ENCODE measurements at places on chromosomes 5 and 9.

- DNase-seq = no peak
Observed at GRCh38 chr9:90251316-90251715, 391.3 kb downstream of the DIRAS2 start.

- DNase-seq = no peak
Observed at GRCh38 chr9:110142253-110142652, 65.7 kb downstream of the C9orf152 start.

DNA sequence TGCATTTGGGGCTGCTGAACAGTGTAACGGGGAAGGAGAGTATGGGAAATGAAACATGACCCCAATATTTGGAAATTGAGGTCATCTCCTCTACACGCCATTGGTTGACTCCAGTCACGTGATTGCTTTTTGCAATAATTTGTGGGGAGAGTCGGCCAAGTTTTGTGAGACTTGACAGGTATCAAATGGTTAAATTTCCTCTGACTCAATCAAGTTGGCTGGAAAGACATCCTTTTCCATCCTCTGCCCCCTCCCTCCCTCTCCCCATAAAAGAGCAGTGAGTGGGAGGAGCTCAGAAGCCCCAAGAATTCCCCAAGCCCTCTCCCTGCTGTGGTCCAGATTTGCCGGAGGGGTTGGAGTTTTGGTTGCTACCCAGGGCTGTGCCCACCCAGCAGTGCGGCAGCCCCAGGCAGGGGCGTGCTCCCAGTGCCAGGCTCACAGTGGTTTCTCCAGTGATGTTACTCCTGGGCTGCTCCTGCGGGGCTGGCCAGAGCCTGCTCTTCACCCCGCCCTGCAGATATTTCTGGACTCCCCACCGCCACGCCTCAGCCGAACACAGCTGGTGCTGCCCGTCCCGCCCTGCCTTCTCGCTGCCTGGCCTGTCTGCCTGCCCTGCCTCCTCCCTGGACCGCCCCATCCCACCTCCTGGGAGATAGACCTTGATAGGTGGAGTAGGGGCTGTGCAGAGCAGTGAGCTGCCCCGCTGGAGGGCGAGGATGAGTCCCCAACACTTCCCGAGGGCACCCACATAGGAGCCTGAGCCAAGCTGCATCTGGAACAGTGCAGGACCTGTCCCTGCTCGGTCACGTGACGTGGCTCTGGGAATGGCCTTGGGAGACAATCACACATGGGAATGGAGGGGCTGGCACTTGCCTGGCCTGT is 3.4 kb downstream of the COL5A1 start:
- DNase-seq = no peak

DNA sequence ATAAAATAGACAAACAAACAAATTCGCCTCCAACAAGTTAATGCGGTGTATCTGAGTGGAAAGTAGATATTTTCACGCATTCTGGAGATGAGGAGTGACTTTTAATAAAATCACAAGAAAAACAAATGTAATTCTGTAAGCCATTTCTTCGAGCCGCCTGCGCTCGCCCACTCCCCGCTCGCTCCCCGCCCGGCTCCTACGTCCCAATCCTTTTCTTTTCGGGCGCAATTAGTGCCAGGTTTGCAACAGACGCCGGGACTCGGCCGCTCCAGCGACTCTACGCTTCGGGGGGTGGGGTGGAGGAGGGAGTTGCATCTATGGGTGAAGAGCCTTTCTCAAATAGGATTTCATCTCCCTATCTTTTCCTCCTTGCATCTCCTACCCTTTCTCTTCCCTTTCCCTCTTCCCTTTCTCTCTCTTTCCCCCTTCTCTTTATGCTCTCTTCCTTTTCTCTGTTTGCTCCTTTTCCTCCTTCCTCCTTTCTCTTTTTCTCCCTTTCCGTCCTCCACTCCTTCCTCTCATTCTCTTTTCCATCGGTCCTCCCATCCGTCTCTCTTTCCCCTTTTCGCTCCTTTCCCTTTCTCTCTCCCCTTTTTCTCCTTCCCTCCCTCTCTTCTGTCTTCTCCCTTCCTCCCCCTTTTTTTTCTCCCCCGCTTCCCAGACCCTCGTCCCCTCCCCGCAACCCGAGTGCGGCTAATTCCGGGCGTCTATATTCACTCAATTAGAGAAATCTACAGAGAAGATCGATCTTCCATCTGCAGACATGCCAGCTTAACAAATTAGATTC is 6.1 kb upstream of the OTP start:
- no peak for DNase-seq

DNA sequence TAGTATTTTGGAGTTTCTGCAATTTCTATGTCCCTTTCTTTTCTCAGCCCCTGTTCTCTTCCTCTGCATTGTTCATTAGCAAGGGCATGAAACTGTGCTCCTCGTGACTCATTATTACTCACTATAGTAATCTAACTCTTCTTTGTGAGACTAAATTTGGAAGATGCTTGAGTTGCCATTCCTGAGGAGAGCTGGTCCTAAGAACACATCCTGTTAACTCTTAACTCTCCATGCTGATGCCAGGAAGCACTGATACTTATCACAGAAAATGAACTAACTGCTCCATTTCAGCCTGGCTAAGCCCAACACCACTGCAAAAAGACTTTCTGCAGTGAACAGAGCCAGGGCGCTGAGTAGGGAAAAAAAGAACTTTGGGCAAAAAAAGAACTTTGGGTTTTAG is 10.6 kb upstream of the CSNK1A1 start:
- DNase-seq = no peak

DNA sequence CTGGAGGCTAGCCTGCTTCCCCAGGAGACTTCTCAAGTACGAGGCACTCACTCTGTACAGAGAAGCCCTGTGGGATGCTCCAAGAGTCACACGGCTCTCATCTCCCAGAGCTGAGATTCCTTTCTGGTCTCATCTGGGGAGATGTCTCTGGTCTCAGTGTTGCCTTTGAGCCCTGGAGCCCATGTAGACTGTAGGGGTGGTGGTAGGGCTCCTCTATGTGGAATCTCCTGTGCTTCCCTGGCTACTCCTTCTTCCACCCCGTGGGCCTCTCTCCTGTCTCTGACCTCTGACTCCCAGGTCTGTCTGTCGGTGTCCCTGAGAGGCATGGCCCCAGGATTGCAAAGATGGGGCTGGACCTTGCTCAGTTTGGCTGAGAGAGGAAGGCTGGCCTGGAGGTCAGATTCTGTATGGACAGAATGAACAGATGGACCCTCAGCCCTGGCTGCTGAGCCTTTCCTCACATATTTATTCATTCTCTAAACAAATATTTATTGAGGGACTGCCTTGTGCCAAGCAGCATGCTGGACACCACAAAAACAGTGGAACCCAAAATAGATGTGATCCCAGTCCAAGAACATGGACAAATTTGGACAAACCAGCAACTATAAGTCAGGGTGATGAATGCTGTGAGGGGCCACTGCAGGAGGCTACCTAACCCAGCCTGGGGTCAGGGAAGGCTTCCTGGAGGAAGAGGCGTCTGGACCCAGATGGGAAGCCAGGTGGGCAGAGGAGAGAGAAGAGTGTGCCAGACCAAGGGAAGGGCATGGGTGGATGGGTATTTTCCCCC is 2.6 kb downstream of the CCL19 start:
- no peak for DNase-seq

- DNase-seq = peak; percentile 66
Observed at GRCh38 chr9:129988607-129989361, 54.2 kb downstream of the FNBP1 start.

- peak; percentile 66 for DNase-seq
Observed at GRCh38 chr9:129757045-129757444, 4.2 kb upstream of the PTGES start.

DNA sequence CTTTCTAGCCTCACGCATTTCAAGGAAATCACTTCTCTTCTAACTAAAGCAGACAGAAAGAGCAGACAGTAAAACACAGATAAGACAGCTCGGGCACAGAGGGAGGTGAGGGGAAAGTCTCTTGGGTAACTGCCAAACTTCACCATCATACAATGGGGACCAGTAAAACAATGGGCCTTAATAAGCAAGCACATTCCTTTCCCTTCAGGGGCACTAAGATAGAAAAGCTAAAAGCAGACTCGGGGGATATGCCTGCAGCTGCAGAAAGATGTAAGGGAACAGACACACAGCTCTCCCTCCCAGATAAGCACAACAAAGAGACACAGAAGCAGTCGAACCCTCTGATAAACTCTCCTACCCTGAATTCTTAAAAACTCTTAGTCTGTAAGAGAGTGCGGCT is 15.6 kb upstream of the CKS2 start:
- DNase-seq = peak; percentile 39

GRCh38 chr9:122200960-122201595 is 27.7 kb downstream of the LHX6 start:
- no peak for DNase-seq

DNA sequence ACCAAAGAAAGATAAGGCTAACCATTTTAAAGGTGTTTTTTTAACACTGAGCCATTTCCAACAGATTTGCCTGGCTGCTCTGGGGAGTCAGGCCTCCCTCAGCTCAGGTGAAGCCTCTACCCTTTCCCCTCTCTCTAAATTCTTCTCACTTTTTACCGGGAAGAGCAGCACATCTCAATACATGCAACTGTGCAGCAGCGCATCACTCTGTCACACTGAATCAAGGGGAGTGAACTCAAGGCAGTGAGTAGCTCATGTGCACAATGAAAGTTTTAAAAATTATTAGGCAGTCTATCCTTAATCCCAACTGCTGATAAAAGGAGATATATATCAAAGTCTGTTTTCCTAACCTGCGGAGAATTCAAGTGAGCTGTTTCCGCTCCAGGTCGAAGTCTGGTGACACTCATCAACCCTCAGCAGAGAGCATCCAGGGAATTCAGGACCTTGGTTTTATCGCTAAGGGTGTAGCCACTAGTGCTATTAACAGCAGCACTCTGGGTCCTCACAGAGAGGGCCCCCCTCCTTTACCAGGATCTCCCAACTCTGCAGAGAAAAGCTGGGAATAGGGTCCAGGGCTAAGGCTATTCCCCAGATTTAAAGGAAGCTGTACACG is 1.0 kb downstream of the CEMIP2 start:
- DNase-seq = peak; percentile 70

DNA sequence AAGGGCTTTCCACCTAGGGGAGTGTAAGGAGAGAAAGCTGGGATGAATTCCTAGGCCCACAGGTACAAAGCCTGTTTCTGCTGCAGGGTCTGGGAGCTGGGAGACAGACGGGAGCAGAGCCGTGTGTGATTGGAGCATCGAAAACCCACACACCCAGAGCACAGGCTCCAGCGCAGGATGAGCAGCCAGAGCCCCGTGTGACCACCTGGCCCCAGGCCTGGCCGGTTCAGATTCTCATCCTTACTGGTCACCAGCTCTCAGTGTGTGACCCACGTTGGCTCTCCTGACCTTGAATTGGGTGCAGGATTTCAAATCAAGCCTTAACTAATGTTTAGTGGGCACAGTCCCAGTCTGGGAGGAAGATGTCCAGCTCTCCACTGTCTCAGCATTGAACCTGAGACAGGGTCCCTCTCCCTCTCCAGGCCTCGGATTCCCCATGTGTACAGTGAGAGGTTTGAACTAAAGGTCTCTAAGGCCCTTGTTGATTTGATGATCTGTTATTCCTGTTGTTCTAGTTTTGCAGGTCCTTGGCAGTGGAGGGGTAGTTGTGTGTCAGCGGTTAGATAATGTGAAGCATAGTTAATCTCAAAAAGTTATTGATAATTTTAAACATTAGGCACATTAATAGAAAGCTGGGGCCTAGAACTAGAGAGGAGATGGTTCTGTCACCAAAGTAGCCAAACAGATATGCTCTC is 50.1 kb downstream of the PPARGC1B start:
- DNase-seq = no peak

DNA sequence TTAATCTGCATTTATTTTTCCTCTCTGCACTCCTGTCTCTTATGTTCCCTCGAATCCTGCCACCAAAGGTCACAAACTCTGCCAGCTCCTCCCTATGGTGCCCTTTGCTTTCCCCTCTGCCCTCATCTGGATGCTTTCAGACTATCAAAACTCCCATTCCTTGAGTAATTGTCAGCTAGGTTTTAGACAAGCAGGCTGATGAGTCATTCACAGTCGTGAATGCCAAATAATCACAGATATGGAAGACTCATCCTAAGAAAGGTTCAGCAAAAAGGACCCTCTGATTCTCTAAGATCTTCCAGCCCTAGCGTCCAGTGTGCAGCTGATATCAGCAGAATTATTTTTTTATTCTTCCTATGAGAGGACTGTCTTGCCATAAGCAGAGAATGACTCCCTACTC is 104.5 kb upstream of the NUDT12 start:
- no peak for DNase-seq

- no peak for DNase-seq
Observed at GRCh38 chr5:74196233-74196632, 444.3 kb downstream of the ENC1 start.

DNA sequence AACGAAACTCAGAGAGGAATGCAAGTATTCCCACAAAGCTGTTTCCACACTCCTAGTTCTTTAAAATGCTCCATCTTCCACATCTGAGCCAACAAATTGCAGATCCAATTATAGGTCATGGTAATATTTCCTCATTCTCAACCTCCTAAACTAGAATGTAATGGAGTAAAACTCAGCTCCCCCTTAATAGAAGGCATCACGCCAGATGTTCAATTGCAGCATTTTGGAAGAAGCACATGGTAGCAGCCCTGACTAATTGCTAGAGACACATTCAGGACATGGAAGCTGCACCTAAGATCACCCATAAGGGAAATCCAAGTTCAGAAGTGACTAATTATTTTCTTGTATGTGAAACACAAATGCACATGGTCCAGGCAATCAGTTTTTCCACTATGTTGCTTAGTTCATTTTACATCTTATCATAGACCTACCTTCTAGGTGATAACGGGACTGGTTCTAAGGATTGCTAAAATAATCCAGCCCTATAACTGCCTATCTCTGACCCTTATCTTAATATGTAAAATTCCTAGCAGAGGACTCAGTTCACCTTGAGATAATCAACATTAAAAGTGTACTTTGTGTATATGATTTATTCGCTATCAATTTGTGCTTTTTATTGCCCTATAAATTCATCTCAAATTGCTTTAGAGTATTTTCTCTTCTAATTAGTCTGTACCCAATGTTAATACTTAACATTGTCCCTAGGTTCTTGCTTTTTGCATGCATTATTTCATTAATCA is 75.1 kb downstream of the GABRB2 start:
- no peak for DNase-seq

DNA sequence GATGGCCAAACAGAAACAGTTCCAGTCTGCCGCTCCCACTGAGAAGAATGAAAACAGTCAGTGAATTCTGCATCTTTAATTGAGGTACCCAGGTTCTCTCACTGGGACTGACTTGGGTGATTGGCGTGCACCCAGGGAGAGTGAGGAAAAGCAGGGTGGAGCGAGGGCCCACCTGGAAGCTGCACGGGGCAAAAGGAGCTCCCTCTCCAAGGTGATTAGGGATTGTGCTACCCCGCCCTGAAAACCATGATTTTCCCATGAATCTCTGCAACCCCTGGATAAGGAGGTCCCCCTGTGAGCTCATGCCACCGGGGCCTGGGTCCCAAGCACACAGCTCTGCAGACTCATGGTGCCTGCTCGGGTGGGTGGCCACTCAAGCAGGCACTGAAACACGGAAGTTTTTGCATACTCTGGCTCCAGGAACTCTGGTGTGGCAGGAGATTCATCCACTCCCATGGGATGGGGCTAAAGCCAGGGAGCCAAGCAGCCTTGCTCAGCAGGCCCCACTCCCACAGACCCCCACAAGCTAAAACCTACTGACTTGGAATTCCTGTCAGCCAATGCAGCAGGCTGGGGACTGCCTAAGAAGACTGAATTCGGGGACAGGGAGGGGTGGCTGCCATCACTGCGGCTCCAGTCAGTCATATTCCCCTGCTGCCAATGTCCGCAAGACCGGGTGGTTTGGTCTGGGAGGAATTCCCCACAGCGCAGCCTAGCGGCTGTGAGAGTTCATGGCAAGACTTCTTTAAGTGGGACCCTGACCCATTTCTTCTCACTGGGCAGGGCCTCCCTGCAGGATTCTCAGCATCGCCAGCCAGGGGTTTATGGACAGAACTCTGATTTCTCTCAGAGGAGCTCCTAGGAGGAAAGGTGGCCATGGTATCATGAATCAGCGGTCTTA is 652.2 kb upstream of the RGMB start:
- no peak for DNase-seq

GRCh38 chr9:109466623-109467590 is 31.2 kb downstream of the PTPN3 start:
- no peak for DNase-seq
